ENCODE measurements at places on chromosomes 7 and 10. TPM values are rescaled to one million over a fixed set of nuclear protein-coding genes. Genes with fewer than 3 reads are reported as not detected.

The H2BK1 gene
- not detected for total RNA-seq

The EBLN1 gene
- total RNA-seq = not detected

The GSDME gene
- 30.0 TPM for total RNA-seq

The LRRD1 gene
- total RNA-seq = not detected

The OPN1SW gene
- total RNA-seq = not detected

The JCAD gene
- total RNA-seq = 0.04 TPM

The SLC29A4 gene
- 31.7 TPM for total RNA-seq

The CACNB2 gene
- not detected for total RNA-seq

The NACAD gene
- total RNA-seq = 0.08 TPM

The LRIT1 gene
- not detected for total RNA-seq
